ENCODE measurements at places on chromosomes 2 and 18. TPM values are rescaled to one million over a fixed set of nuclear protein-coding genes. Genes with fewer than 3 reads are reported as not detected.

FOXD4L1 gene
- total RNA-seq = not detected

IFT172 gene
- total RNA-seq = 15.4 TPM

CHRNA1 gene
- 3.7 TPM for total RNA-seq

- DNase-seq = no peak
- H3K36me3 ChIP-seq = no peaks in the 10 kb centered on the region
- peaks cover 3% of the 10 kb centered on the region for H3K4me1 ChIP-seq
- no peak overlapping the region for H3K27ac ChIP-seq
- peaks cover 94% of the 10 kb centered on the region for H3K27me3 ChIP-seq
These were observed 40.5 kb upstream of the ATP6V1B1 start for GRCh38 chr2:70895249-70895648.

DNA sequence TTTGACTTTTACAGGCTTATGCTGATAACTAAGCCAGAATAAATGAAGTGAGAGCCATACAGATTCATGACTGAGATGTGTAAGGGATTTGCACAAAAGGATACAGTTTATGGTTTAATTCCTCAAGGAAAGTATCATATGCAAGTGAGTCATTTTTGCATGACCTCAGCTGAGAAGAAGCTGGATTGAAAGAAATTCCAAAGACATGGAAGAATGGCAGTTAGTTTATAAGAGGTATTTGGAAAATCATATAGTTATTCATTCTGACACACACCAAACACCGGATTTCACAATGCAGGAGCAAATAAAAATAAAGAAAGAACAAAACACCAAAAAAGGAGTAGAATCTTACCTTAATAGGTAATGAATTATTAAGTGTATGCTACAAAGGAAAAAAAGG is 83.2 kb upstream of the RND3 start:
- DNase-seq = peak; percentile 94
- H3K36me3 ChIP-seq = no peaks in the 10 kb centered on the region
- H3K27ac ChIP-seq = peak overlapping the region; percentile 88
- H3K4me3 ChIP-seq = no peak overlapping the region

DNA sequence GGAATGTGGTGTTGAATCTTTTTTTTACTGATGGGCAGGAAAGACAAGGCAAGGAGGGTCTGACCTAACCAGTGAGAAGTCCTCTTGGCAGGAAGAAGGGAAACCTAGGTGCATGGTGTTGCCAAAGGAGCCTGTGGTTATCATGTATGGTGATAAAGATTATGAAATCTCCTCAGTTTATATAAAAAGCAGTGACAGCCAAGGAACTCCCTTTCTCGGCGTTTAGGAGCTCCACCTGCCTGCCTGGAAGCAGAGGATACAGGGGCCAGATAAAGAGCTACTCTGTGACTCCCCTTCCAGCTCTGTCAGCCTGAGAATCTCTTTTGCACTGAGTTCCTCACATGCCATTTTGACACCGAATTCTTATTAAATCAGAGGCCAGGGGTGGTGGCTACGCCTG is 26.1 kb downstream of the COLEC12 start:
- no peak overlapping the region for H3K27ac ChIP-seq
- peaks cover 35% of the 10 kb centered on the region for H3K4me1 ChIP-seq
- no peak overlapping the region for H3K4me3 ChIP-seq
- no peaks in the 10 kb centered on the region for H3K27me3 ChIP-seq
- H3K36me3 ChIP-seq = no peaks in the 10 kb centered on the region

GRCh38 chr2:143152219-143152618 is 23.0 kb downstream of the ARHGAP15 start:
- peaks cover 2% of the 10 kb centered on the region for H3K27me3 ChIP-seq
- H3K4me1 ChIP-seq = no peaks in the 10 kb centered on the region
- H3K36me3 ChIP-seq = no peaks in the 10 kb centered on the region
- no peak overlapping the region for H3K4me3 ChIP-seq
- H3K27ac ChIP-seq = no peak overlapping the region

DNA sequence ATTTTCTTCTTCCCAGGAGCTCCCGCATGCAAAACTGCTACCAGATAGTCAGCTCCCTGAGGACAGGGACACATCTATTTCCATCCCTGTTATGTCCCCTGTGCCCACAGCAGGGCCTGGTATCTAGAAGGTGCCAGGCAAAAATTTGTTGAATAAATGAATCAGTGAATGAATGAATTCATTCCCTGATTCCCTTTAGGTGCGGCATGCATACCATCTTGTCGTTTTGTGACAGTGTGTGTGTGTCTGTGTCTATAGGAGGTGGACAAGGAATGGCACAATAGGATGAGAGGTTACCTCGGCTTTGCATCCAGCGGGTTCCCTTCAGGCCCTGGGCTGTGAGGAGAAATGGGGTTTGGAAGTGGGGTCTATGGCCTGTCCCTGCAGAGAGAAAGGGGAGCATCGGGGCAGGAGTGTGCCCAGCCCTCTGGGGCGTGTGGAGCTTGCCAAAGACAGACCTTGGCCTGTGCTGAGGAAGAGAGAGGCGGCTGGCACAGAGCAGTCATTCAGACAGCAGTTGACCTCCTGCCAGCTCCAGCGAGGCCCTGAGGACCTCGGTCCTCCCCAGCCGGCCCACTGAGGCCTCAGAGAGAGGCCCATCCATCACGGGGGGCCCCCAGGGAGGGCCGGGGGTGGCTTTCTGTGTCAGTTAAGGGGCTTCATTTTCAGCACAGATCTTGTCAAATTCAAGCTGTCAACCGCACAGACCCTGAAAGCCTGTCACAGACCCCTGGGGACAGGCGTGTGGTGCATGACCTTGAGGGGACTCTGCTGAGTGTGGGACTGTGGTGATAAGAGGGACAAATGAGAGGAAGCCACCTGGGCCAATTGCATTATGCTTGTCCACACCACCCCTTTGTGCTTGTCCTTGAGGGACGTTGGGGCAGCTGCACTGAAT is 125.9 kb upstream of the CXCR4 start:
- no peaks in the 10 kb centered on the region for H3K36me3 ChIP-seq
- peaks cover 7% of the 10 kb centered on the region for H3K4me1 ChIP-seq
- DNase-seq = no peak
- H3K27ac ChIP-seq = no peak overlapping the region
- no peak overlapping the region for H3K4me3 ChIP-seq

GRCh38 chr2:1791006-1791605 is 46.8 kb upstream of the PXDN start:
- H3K27me3 ChIP-seq = no peaks in the 10 kb centered on the region
- no peak for DNase-seq
- H3K36me3 ChIP-seq = no peaks in the 10 kb centered on the region
- H3K27ac ChIP-seq = no peak overlapping the region

GRCh38 chr2:43035922-43036321 is 190.5 kb downstream of the ZFP36L2 start:
- peaks cover 10% of the 10 kb centered on the region for H3K4me1 ChIP-seq
- no peak overlapping the region for H3K4me3 ChIP-seq
- H3K36me3 ChIP-seq = no peaks in the 10 kb centered on the region
- no peaks in the 10 kb centered on the region for H3K27me3 ChIP-seq
- no peak for DNase-seq

All from astrocyte (in vitro differentiated cells and primary cell).